ENCODE measurements at places on chromosomes 1 and 21. TPM values are rescaled to one million over a fixed set of nuclear protein-coding genes. Genes with fewer than 3 reads are reported as not detected.

FCAMR gene
- not detected for total RNA-seq

GRCh38 chr1:7744882-7745281, 26.2 kb upstream of the VAMP3 start:
- no peak for DNase-seq

BSND gene
- total RNA-seq, result not detected

DNA sequence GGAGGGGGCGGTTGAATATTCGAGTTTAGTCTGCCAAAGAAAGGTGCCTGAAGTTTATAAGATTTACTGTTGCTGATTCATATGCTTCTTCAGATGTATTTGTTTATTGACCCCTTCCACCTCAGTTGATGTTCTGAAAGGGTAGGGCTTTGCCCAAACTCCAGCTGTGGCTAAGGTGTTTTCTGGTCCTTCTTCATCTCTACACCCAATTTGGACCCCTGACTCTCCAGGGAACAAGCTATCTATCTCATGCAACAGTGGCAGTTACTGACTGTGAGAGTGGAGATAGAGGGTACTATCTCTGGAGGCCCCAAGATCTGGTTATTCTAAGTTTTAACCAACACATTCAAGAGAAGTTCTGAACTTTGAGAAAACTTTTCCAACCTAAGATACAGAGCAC, 12.6 kb upstream of the ALG14 start:
- DNase-seq, result no peak

- DNase-seq, result peak; percentile 14
Measured at GRCh38 chr1:164510435-164510834, 48.5 kb upstream of the PBX1 start.

DNA sequence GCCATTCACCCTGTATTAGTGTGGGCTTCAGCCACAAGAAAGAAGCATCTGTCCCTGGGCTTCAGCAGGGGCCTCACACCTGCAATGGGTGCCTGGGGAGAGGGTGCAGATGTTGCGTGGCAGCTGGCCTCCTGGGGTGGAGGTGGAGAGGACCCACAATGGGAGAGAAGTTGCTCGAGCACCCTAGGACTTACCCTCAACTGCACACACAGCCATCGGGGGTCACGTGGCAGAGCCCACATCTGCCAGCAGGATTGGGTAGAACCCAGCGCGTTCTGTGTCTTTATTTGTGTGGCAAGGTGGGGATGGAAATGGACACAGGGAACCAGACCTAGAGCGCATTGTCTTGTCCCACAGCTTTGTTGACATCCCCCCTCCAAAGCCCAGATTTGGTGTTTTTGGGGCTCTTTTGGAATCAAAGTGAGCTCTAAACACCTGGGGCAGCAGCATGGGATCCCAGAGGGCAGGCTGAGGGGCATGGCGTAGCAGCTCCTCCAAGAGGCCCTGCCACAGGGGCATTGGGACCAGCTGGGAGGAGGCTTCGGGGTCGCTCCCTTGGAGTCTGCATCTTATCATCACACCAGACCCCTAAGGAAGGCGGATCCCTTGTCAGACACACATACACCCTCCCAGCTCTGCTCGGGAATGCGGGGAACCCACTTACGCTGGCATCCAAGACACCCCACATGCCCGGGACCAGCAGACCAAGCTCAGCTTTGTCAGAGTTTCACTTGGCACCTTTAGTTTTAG, 5.1 kb downstream of the ABCG1 start:
- DNase-seq, result no peak

Data from H4 (cell line).